ENCODE measurements at places on chromosomes 5 and 9.

- DNase-seq: no peak
Measured at GRCh38 chr5:72032788-72033187, 74.5 kb upstream of the MAP1B start.

DNA sequence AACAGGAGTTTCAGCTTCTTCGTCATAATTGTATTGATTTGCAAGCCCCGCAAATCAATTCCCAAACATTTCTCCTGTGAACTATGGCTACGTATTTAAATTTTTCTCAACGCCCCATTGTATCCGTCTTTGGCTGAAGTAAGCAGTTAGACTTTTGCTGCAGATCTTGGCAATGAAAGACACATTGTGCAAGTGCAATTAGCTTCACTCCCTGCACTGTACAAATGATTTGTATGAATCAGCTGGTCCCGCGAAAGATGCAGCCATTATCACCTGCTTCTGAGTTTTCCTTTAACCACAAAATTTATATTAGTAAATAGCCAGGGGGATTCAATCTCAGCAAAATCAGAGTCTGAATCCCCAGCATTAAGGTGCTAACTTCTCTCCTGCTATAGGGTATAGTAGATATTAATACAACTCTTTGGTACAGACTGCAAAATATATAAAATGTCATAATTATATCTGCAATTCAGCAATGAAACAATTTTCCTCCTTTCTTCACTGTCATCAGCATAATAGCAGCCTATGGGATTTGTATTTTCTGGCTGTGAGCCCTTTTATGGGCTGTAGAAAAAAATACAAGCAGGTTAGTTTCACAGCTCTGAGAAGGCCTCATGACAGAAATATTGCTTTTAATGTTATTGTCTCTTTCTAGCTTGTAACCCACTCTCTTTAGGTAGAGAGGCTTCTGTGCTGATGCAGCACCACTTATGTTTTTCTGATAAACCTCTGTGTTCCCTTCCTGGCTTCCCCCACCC is 68.4 kb upstream of the SMARCA2 start:
- DNase-seq: no peak

- no peak for DNase-seq
Measured at GRCh38 chr5:157949520-157949919, 90.6 kb upstream of the CLINT1 start.

- no peak for DNase-seq
Measured at GRCh38 chr5:173391031-173391430, 62.8 kb upstream of the STC2 start.

GRCh38 chr9:82645600-82645999 is 417.3 kb downstream of the RASEF start:
- no peak for DNase-seq

- no peak for DNase-seq
Measured at GRCh38 chr9:90893706-90894105, 92.1 kb downstream of the SYK start.

DNA sequence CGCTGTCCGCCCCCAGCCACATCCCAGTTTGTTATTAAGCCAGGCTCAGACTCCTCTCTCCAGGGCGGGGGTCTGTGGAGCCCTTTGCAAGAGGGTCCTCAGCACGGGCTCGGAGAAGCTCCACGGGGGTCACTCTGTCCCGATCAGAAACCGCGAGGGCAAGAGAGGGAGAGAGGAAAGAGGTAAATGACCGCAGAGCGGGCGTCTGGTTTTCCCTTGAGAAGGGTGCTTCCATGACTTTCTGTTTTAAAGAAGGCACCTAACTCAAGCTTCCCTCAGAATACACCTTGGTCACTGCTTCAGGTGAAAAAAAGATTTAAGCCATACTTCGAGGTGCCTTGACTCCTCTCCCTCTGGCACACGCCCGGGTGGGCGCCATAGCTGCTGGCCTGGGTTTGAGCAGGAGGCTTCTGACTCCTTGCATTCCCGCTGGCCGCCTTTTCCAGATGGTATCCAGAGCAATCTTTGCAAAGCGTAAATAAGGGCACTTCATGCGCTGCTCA is 5.8 kb upstream of the TERT start:
- DNase-seq: no peak

DNA sequence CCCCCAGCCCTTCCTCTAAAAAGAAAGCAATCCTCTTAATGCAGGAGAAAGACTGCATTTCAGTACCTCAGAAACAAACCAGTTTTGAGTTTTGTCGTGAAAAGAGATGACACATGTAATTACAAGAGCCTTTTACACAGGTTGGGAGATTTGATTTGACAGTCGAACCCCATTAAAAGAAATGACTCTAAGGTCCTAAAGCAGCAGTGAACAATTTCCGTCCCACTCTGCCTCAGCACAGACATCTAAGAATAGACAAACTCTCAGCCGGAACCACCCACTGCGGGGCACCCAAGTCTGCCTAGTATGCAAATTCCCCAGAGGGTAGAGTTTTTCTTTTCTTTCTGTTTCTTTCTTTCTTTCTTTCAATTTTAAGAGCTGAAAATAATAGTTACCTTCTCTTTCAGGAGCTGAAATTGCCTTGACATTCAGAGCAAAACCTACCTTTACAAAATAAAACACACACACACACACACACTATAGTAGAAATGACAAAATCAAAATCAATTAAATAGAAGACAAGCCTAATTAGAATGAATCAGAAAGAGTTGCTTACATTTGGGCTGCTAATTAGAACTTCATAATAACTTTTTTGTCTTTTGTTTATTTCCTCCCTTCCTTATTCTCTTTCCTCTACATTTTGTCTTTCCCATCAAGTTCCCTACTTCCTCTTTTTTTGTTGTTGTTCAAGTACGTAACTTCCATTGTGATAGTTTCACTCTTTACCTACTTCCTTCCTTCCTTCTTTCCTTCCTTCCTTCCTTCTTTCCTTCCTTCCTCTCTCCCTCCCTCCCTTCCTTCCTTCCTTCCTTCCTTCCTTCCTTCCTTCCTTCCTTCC is 65.1 kb downstream of the BASP1 start:
- DNase-seq: no peak

DNA sequence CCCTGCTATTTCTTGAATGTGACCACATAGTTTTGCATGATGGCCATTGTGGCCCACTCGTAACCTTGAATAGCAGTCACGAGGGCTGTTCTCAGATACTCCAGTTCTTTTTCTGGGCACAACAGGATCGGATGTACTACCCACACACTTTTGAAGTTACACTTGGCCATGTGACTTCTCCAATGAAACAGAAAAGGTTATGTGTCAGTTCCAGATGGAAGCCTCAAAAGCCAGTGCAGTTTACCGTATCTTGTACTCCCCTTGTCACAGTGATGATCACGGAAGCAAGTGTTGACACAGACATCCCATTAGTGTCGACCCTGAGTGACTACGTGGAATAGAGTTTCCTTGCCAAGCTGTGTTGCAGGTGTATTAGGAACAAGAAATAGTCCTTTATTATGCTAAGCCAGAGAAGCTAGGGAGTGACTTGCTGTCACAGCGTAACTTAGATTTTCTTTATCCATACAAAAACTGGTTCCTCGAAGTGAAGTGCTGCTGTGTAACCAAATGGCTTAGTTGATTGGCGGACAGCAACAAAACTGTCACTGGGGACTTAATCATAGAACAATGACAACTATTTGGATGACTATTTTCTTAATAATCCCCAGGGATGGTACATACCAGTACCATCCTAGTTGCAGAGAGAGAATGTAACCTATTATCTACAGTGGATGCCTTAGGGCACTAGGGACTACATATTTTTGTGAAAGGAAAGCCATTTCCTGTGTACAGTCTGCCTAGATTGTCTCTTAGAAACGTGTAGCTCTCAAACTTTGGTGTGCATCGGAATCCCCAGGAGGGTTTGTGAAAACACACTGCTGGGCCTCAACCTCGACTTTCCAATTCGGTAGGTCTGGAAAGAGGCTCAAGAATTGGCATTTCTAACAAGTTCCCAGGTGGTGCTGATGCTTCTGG is 90.1 kb upstream of the DMRT1 start:
- DNase-seq: no peak

DNA sequence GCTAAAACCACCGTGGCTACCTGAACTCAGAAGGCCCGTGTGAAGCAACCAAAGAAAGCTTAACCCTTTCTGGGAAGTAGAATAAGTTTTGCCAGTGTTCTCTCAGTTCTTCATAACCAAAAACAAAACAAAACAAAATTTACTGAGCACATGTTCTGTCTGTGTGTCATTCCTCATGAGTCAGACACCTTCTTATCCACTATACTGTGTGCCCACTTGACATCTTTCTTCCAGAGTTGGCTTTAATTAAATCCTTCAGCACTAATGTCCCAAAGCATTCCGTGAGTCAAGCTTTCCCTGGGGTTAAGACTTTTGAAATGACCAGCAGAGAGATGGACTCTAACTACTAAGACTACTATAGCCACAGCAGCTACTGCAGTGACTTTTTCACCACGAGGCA is 61.3 kb downstream of the GLIS3 start:
- DNase-seq: no peak

DNA sequence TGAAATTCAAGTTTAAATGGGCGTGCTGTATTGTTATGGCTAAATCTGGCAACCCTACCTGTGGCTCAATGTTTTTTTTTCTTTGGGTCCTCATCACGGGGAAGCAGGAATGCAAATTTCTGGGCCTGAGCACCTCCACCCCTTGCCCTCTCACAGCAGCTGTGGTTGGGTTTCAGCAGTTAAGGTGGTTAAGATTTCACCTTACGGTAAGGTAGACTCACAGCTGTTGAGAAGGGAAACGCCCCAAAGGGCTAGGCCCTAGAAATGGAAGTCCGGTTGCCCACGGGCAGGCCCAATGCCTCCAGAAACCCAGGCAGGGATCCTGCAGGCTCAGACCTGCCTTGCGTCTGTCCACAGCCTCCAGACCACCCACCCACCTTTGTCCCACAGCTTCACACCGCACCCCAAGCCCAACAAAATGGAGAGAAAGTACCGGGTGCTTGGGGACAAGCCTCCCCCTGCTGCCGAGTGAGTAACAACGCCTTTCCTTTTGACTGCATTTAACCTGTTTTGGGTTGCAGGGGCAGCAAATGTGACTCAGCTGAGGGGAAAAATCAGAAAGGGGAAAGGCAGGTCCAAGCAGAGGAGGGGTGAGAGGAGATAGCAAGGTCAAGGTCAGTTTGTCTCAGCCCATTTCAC is 48.1 kb upstream of the TDRD7 start:
- DNase-seq: no peak

DNA sequence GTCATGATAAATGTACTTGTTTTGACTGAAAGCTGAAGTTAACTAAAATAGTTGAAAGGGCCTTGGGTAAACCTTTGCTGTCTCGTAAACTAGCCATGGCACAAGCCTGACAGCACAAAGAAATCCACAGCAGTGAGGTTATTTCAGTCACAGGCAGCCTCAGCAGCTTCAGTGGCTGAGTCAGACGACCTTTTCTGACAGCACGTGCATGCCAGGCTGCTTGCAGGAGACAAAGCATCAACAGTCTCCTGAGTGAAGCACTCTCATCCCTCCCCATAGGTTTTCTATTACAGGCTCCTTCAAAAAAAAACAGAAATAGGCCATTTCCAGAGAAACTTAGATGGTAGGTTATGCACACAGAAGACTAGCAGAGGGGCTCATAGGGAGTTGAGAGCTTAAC is 34.6 kb downstream of the OXCT1 start:
- DNase-seq: no peak

All from D341Med (cell line).